HEK293T (cell line): ENCODE measurements at places on chromosomes 7 and 10.
A peak's percentile ranks its signal among the peaks of the same experiment; 100 is the strongest.

DNA sequence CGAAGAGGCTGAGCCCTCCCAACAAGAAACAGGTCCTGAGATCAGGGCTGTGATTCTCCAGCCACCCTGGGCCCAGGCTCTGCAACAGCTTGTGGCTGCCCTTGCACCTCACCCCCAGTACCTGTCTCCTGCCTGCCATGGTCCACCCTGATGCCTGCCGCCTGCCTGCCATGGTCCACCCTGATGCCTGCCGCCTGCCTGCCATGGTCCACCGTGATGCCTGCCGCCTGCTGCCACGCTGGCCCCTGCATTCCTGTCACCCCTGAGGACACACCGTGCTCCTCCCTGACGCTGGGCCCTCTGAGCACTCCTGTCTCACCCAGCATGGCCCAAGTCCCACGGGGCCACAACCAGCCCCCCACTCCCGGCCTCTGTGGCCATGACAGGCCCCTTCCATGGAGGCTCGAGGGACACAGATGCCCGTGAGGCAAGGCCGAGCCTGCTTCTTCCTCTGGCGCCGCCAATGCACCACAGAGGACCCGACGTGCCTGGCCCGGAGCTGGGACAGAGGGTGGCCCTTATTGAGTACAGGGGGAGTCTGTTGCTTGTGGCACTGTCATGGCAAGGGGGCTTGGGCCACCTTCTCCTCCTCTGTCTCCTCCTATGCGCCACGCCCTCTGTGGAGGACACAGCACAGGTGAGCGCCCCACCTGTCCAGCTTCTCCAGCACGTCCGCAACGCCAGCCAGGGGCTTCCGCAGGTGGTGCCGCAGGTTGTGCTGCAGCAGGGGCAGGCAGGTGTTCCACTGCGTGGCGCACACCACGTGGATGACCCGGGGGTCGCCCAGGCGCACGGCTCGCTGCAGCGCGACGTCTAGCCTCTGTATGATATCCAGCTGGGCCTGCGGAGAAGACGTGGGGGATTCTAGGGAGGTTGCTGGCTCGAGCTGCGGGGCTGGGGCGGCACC lies 18.1 kb downstream of the CFAP46 start:
- no peak for DNase-seq

- no peak for DNase-seq
These were observed 51.4 kb downstream of the CHRM2 start for GRCh38 chr7:136919820-136920219.

GRCh38 chr7:33287738-33288137 lies 158.4 kb downstream of the BBS9 start:
- DNase-seq: no peak

GRCh38 chr10:17616403-17617030 lies 657 bp downstream of the HACD1 start:
- DNase-seq: peak; percentile 54

GRCh38 chr10:75211007-75211691 lies 553 bp downstream of the VDAC2 start:
- peak; percentile 44 for DNase-seq

GRCh38 chr7:2386964-2387669 lies 16.3 kb upstream of the CHST12 start:
- no peak for DNase-seq

DNA sequence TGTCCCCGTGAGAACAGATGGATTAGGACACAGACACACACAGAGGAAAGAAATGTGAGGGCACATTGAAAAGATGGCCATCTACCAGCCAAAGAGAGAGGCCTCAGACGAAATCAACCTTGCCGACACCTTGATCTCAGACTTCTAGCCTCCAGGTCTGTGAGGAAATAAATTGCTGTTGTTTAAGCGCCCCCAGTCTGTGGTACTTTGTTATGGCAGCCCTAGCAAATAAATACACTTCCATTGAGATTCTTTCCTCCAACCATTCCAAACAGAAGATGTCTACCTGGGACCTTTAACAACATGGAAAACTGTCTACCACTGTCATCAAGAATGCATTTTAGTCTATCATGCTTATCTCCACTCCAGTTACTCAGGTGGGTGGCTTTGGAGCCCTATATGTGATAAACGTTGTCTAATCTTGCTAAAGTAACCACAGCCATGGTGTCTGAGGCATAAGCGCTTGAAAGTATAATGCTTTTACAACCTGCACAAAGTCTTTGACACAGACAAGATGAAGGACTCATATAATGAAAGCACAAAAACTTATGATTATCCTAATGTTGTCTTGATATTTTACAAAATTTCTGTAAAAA lies 244.3 kb downstream of the MTERF1 start:
- DNase-seq: peak; percentile 10

- DNase-seq: no peak
These were observed 102.2 kb upstream of the GPR26 start for GRCh38 chr10:123563994-123564393.
